ENCODE measurements at places on chromosomes 4 and X.

DNA sequence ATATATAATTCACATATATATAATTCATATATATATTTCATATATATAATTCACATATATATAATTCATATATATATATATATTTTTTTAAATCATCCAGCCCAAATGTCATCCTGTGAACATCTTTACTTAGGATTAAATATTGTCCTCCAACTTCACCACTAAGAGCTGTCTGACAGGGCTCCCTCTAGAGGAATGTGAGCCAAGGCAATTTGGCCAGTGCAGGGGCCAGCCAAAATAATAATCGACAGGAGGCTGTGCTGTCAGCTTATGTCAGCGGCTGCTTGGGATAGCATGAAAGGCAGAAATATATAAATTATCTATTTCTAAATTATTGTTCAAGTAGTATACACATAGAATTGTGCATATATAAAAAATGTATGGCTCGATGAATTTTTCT is 29.5 kb downstream of the EGFL6 start:
- DNase-seq, result no peak

GRCh38 chrX:140503714-140504351 is 1.0 kb downstream of the SOX3 start:
- DNase-seq, result no peak

- no peak for DNase-seq
Measured at GRCh38 chr4:56651056-56651350, 30.1 kb downstream of the HOPX start.

- no peak for DNase-seq
Measured at GRCh38 chrX:40821780-40822179, 86.4 kb upstream of the MED14 start.

GRCh38 chr4:75107755-75108612 is 175.1 kb downstream of the PARM1 start:
- no peak for DNase-seq

DNA sequence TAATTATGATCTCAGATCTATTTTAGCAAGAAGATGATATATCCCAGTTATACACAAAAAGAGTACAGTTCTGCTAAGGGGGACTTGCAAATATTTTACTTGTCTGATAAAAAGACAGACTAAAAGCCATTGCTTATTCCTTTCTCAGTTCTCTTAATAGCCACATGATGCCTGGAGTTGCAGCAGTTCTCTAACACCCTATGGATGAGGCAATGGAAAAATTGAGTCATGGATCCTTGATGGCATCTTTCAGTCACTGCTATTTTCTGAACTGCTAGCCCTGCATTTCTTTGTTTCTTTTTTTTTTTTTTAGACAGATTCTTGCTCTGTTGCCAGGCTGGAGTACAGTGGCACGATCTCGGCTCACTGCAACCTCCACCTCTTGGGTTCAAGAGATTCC is 1956.7 kb downstream of the C4orf33 start:
- DNase-seq, result no peak

All from large intestine (tissue), 12 donors.